ENCODE measurements at places on chromosomes 5 and 9. TPM values are rescaled to one million over a fixed set of nuclear protein-coding genes. Genes with fewer than 3 reads are reported as not detected.

GRM6 gene
- 0.05 TPM for total RNA-seq

FBN2 gene
- total RNA-seq: 56.7 TPM

EGFL7 gene
- total RNA-seq: 54.6 TPM

ADGRD2 gene
- total RNA-seq: 1.6 TPM

- H3K36me3 ChIP-seq: no peaks in the 10 kb centered on the region
- no peak overlapping the region for H3K27ac ChIP-seq
- no peak overlapping the region for H3K4me3 ChIP-seq
- no peaks in the 10 kb centered on the region for H3K4me1 ChIP-seq
- H3K27me3 ChIP-seq: no peaks in the 10 kb centered on the region
These were observed 154.2 kb downstream of the CCDC171 start for GRCh38 chr9:15707000-15707399.

DNA sequence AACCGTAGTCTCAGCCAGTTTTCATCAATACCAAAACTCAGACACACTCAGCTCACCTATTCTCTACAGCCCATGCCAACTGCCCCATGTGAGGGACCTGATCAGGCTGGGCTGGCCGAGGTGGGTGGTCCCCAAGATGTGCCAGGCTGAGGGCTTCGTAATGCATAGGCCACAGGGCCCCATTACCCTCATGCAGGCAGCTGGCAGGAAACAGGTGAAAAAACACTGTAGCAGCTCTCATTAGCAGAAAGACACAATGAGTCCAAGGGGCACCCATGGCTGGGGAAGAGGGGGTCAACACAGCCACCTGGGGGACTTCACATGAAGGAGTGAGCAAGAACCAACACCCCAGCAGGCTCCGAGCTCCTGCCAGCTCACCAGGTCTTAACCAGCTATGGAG is 8.2 kb downstream of the IPPK start:
- H3K27me3 ChIP-seq: no peaks in the 10 kb centered on the region
- no peak overlapping the region for H3K27ac ChIP-seq
- peaks cover 3% of the 10 kb centered on the region for H3K36me3 ChIP-seq
- no peak for DNase-seq

GRCh38 chr5:175434800-175435199 is 9.2 kb downstream of the DRD1 start:
- no peak for DNase-seq
- H3K27ac ChIP-seq: peak overlapping the region; percentile 8
- peaks cover under 1% of the 10 kb centered on the region for H3K36me3 ChIP-seq
- H3K4me1 ChIP-seq: peaks cover 49% of the 10 kb centered on the region

- DNase-seq: no peak
- peaks cover 29% of the 10 kb centered on the region for H3K27me3 ChIP-seq
- H3K27ac ChIP-seq: no peak overlapping the region
- peaks cover 43% of the 10 kb centered on the region for H3K4me1 ChIP-seq
- H3K36me3 ChIP-seq: no peaks in the 10 kb centered on the region
These were observed 2.4 kb upstream of the RXFP3 start for GRCh38 chr5:33933723-33934169.

- H3K27me3 ChIP-seq: no peaks in the 10 kb centered on the region
- H3K4me3 ChIP-seq: no peak overlapping the region
- no peaks in the 10 kb centered on the region for H3K4me1 ChIP-seq
- H3K27ac ChIP-seq: no peak overlapping the region
These were observed 70.9 kb upstream of the FSD1L start for GRCh38 chr9:105376893-105377292.

All from WTC11 (cell line).